LoVo (cell line): ENCODE measurements at places on chromosomes 16 and 17.

DNA sequence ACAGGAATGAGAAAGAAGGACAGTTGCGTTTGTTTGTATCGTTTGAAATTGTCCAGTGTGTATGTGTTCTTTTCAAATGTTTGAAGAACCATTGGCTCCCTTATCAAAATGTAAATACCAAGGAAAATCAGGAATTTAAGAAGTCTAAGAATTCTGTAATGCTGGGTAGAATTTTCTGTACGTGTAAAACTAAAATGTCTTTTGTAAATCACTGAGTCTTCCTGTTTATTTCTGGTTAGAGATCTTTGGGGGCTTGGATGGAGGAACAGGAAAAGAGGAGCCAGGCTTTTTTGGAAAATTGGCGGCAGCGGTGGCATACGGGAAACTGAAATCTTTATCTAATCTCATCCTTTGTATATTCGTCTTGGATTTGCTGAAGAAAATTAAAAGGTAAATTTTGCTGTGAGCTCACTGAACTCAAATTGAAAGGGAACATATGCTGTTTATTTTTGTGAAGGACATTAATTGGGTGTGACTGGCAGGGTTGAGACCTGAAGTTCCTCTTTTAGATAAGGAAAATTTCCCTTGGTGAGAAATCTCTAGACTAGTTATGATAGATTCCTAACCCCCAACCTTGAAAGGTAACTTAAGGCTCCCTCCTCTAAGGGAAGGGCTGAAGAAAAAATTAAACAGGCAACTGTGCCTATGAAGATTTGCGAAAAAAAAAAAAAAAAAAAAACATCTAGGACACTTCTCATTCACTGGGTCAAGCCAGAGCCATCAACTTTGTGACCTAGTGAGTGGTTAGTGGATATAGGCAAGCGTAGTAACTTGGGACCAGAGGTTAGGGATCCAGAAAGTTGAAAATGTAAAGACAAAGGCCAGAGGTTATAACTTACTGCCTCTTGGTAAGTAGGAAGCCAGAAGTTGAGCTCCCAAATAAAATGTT lies 10.8 kb downstream of the TAT start:
- no peak for DNase-seq

DNA sequence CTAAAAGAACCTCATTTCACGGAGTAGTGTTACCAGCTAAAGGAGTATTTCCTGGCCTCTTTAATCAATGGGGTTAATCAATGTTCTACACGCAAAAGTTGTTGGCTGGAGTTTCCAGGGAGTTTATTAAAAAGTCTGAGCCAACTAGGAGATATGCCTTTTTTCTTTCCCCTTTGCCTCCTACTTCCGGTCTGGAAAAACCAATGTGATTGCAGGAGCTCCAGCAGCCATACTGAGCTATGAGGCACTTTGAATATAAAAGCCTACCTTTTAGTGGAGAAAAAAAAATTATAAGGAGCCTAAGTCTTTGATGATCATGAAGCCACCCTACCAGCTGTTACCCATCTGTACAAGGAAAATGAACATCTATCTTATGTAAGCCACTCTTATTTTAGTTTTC lies 17.9 kb upstream of the ERCC4 start:
- no peak for DNase-seq

DNA sequence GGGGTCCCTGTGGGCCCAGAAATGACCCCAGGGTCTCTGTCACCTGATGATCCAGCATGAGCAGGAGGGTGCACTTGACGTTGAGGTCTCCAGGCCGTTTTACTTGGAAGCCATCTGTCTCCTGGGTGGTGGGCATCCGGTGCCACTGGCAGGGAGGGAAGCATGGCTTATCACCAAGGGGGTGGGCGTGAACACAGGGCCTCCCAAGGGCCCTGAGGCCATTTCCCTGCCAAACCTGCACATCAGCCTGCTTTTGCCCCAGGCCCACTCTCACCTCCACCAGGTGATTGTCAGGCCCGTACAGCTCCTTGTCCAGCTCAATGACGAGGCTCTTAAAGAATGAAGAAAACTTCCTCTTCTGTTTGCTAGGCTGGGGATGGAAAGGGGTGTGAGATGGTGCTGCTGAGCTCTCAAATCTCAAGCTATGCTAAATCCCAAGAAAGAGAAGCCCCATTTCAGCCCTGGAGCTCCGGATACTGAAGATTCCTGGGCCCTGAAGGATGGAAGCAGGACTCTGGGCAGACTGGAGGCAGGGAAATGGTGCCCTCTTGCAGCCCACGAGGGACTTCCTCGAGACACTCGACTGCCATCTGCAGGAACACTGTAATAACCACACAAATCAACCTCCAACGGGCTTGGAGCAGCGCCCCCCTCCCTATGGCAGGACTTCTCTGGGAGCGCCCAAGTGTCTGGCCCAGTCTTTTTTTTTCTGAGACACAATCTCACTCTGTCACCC lies 7.1 kb upstream of the FTSJ3 start:
- DNase-seq = peak; percentile 58

DNA sequence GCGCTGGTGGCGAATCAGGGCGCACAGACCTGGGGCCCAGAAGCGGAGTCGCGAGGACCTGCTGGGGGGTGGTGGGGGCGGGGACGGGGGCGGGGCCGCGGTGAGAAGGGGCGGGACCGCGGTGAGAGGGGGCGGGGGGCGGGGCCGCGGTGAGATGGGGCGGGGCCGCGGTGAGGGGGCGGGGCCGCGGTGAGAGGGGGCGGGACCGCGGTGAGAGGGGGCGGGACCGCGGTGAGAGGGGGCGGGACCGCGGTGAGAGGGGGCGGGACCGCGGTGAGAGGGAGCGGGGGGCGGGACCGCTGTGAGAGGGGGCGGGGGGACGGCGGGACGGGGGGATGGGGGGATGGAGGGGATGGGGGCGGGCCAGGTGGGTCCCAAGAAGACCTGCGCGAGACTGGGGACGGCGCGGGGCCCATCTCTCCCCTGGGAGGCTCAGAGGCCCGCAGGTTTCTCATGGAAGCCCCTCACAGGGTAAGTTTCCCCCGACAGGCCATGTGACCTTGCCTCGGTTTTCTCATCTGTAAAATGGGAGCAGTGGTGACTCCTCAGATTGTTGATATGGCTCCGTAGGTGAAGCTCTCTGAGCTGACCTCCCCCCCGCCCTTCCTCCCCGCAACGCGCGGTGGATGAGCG lies 28.6 kb upstream of the DBNDD1 start:
- DNase-seq = no peak

DNA sequence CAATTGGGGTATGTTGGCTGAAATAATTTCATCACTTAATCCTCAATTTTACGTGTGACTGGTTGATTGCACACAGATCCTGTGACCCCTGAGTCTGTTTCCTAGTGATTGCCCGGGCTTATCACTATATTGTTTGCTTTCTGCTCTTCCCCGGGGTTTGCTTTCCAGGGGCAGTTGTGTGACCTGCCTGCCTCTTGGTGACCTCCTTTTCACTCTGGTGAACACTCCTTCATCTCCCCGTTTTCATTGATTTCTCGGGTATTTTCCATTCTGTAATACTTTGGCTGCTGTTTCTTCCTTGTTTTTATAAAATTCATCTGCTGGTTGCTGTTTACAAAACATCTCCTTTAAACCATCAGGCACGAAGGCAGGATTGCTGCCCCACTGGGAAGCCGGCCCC lies 36.0 kb downstream of the NTN1 start:
- no peak for DNase-seq

DNA sequence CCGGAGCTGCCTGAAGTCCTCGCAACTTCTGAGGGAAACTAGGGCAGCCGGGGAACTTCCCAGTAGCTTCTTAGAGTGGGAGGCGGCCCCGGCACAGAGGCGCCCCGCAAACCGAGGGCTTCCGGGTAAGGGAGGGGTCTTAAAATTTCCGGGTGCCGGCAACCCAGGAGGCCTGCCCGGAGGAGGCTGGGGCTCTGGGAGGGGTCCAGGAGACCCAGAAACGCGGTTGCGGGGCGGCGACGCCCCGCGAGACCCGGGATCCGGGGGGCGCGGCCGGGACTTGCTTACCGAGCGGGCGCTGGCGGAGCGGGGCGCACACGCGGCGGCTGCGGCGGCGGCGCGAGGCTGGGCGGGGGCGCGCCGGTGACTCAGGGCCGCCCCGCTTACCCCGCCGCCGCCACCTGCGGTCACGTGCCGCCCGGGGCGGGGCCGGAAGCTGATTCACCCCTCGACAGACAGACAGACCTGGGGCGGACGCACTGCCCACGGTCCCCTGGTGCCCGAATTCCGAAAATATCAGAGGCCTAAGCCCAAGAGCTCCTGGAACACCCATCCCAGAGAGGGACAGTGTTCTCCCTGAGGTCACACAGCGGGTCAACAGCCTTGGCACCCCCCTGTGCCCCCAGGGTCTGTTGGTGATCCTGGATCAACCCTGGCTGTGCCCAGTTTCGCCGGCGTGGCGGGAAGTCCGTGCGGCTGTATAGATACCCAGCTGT lies at the start of gene FAM83G:
TSS of gene FAM83G (minus strand) at position 344 of the 716 bp plus-strand sequence. CDS start 723 bp downstream, outside the sequence.
- DNase-seq = peak; percentile 91

GRCh38 chr16:57972306-57972705 lies 1.4 kb upstream of the CNGB1 start:
- no peak for DNase-seq

DNA sequence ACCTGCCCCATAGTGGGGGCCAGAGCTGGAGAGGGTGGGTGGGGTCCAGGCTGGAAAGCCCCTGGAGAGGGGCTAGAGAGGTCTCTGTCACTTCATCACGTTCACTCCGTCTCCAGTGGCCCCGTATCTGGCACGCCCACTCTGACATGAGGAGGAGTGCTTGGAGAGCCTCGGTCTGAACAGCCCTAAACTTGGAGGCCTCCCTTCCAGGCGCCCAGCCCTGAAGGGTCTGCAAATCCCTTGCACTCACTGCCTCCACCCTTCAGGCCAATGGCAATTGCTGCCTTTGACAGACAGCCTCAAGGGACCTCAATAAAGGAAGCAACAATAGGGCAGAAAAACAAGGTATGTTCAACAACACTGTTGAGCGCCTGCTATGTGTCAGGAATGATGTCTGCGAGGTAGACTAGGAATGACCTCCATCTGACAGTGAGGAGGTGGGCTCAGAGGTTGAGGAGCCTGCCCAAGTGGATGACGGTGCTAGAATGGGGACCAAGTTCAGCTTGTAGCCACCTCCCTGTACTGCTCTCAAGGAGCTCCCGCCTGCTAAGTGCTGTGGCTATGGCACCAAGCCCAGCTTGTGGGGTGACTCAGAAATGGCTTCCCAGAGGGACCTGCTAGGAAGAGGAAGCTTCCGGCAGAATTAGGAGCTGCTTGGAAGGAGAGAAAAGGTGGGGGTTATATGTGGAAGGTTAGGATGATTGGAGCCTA lies 2.9 kb upstream of the EPX start:
- peak; percentile 58 for DNase-seq

- DNase-seq = no peak
Observed at GRCh38 chr17:77212081-77212832, 71.5 kb downstream of the SEC14L1 start.

DNA sequence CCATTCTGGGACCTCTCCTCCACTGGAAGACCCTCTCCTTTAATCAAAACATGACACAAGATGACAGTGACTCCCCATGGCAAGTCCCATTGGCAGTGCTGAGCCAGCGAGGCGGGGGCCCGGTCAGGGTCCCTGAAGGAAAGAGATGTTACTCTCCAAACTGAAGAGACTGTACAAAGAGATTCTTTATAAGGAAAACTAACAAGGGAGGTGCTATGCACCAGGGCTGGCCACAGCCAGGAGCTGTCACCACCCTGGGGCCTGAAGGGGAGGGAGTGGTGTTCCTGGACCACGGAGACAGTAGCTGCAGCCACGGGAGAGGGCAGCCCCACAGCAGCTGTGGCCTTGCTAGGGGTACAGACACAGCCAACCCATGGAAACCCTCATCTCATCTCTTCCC lies 123.1 kb downstream of the XYLT1 start:
- no peak for DNase-seq

- DNase-seq = no peak
Observed at GRCh38 chr16:84137769-84138357, 7.1 kb downstream of the HSDL1 start.

DNA sequence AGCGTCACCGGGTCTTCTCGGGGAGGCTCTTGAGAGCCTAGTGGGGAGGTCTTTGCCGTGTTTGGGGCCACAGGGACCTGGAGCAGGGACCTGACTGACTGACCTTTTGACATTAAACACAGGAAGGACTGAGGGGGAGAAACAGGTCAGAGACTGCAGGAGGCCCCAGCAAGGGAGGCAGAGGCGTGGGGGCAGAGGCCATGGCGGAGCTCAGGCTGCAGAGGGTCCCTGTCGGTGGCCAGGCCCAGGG lies 41.6 kb upstream of the GSE1 start:
- DNase-seq = no peak

GRCh38 chr16:48852951-48853350 lies 243.0 kb upstream of the N4BP1 start:
- no peak for DNase-seq

GRCh38 chr17:70365091-70365583 lies 195.8 kb downstream of the KCNJ2 start:
- no peak for DNase-seq

- no peak for DNase-seq
Observed at GRCh38 chr17:82105417-82105881, 7.4 kb upstream of the FASN start.

DNA sequence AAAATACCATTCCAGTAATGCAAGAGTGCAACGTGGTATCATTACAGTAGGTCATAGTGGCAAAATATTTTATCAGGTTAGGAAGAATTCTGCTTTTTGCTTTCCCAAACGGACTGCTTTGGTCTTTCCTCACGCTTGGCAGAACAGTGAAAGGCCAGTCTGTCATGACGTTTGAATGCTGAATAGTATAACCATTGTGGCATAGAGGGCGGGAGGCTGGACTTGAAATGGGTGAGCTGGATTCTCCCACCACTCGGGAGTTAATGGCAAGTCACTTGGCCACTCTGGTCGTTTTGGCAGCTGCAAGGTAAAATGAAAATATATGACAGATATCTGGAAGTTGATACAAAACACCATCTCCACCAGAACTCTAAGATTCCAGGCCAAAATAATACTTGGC lies 391.2 kb downstream of the MAF start:
- no peak for DNase-seq

- no peak for DNase-seq
Observed at GRCh38 chr16:85899444-85899843, 482 bp downstream of the IRF8 start.

DNA sequence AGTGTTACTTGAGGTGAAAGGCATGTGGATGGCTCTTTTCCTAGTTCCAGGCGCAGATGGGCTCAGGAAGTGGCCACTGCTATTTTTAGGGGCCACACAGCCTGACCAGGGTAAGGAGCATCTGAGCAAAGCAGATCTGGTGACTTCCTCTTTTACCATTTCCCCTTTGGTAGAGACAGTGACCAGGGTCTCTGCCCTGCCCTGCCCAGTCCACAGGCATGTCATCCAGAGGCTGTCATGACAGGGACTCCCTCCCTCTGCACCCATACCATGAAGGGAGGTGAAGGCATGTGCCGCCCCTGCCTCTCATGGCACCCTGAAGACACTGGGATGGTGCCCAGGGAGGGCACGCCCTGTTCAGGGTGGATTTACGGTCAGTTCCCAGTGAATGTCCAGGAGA lies 2.2 kb downstream of the PLA2G15 start:
- DNase-seq = no peak

- DNase-seq = peak; percentile 11
Observed at GRCh38 chr17:28570716-28571360, 486 bp downstream of the PIGS start.

GRCh38 chr16:49022351-49022963 lies 259.2 kb downstream of the CBLN1 start:
- no peak for DNase-seq

GRCh38 chr16:85064186-85064585 lies 36.6 kb downstream of the KIAA0513 start:
- no peak for DNase-seq

- DNase-seq = no peak
Observed at GRCh38 chr17:40355123-40355803, 9.3 kb downstream of the GJD3 start.
